Memory B cell (primary cell): ENCODE measurements at places on chromosomes 5 and 9.
A peak's percentile ranks its signal among the peaks of the same experiment; 100 is the strongest.

GRCh38 chr5:116044073-116044472, 11.8 kb downstream of the ARL14EPL start:
- no peak for DNase-seq

GRCh38 chr5:104751969-104752368, 1189.4 kb upstream of the NUDT12 start:
- DNase-seq, result no peak

- DNase-seq, result no peak
These were observed 215.4 kb downstream of the GLIS3 start for GRCh38 chr9:4084435-4084818.

DNA sequence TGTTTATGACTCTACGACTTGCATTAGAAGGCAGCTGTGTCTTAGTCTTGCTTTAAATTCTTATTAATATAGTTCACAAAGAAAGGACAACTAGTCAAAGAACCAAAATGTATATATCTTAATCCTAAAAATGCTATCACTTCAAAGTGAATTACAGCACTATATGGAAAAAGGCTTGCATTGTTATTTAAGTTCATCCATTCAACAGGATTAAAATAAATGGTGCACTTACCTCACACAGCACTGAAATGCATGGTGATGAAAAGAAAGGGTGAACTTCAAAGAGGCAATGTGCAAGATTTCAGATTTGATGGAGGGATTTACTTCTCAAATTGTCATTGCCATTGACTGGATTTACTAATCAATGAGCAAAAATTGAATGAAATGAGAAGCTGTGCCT, 344.4 kb upstream of the NUDT12 start:
- DNase-seq, result no peak

- DNase-seq, result no peak
These were observed 168.5 kb downstream of the AUH start for GRCh38 chr9:91193087-91193657.

GRCh38 chr9:96524045-96524444, 74.1 kb downstream of the HABP4 start:
- DNase-seq, result no peak

DNA sequence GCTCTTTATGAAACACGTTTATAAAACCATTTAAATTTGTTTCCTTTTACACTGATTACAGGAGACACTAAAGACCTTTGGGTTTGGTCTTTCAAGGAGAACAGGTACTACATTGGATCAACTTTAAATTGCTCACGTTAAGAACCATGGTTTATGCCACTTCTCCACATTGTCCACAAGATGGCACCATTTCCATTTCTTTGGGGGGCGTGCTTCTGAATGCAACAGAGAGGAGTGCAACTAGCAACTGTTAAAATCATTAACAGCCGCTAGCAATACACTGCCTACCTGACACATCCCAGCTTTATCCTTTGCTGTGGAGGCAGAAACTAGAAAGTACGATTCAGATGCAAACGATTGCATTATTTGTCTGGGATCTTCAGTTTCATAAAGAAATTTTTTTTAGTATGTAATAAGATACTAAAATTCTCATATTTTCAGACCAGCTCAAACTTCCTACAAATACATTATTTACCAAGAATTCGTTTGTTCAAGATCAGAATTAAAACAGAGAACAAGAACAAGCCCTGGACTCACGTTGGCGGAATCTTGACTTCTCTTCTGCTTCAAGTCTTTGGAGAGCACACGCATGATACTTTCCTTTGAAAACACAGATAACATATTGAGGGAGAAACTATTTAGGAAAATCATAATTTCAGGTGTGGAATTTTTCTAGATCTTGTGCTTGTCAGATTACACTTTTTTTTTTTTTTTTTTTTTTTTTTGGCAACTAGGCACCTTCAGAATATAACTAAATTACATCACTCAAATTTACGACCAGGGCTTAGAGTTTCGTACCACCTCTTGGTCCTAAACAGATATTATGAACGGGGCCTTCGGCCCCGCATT, 702 bp downstream of the CDC20B start:
- DNase-seq, result peak; percentile 76

DNA sequence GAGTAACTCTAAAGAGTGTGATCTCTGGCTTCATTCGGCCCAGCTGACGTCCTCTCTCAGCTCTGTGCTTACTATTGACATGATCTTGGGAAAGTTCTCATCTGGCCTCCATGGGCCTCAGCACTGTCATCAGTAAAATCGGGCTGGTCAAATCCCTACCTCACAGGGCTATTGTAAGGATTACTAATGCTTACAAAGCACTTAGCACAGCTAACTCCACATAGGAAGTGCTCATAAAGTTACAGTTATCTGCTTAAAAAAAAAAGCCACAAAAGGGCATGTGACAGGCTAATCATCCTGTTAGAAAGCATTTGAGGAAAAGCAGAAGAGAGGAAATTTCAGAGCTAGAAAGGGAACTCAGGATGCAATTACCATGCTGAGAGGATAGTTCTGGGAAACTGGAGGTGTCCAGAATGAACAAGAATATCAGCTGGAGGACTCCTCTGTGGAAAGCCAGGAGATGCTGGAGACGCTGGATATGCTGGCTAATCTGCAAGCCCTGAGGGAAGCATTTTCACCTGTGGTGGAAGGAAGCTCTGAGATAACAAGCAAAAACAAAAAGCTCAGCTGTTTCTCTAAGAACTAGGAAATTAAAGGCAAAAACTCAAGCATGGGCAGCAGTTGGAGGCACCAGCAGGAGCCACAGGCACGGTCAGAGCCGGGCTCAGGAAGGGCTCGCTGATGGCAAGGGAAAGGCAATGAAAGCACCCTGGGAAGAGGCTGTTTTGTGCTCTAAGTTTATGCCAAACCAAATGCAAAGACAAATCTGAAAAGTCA, 4.4 kb upstream of the BHMT start:
- no peak for DNase-seq
